Cortex of kidney (tissue), 1 donor: ENCODE measurements at places on chromosomes 12 and 14.

- no peak for DNase-seq
Observed at GRCh38 chr12:48131517-48131916, 12.4 kb downstream of the PFKM start.

- DNase-seq, result no peak
Observed at GRCh38 chr12:32897281-32897610, 669 bp upstream of the PKP2 start.

- no peak for DNase-seq
Observed at GRCh38 chr14:74647678-74648461, 35.8 kb upstream of the LTBP2 start.

GRCh38 chr12:104775731-104776231, 182.3 kb downstream of the SLC41A2 start:
- DNase-seq, result no peak

DNA sequence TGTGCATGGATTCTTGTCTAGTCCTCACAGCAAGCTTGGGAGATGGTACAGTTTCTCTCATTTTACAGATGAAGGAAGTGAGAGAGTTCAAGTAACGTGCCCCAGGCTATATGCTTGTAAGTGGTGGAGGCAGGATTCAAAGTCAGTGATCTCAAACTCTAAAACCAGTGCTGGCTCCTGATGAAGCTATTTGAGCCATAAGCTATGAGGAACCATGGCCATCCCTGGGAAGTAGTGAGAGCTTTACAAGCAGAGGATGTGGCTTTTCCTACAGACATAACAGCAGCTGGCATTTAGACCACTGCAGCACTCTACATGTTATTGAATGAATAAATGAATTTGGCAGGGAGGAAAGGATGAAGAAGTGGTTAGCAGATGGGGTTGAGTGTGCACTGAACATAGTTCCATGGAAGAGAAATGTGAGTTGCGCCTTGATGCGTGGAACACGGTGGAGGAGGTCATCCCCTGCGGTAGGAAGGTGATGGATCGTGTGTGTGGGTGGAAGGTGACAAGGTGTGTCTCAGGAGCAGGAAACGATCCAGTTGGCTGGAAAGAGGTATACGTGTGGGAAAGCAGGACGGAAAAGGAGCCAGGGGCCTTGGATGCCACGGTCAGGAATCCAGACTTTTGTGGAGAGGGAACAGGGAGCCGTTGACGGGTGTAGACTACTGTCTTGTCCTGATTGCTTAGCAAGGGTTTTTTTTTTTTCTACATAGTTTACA, 65.2 kb downstream of the RFX4 start:
- DNase-seq, result no peak

DNA sequence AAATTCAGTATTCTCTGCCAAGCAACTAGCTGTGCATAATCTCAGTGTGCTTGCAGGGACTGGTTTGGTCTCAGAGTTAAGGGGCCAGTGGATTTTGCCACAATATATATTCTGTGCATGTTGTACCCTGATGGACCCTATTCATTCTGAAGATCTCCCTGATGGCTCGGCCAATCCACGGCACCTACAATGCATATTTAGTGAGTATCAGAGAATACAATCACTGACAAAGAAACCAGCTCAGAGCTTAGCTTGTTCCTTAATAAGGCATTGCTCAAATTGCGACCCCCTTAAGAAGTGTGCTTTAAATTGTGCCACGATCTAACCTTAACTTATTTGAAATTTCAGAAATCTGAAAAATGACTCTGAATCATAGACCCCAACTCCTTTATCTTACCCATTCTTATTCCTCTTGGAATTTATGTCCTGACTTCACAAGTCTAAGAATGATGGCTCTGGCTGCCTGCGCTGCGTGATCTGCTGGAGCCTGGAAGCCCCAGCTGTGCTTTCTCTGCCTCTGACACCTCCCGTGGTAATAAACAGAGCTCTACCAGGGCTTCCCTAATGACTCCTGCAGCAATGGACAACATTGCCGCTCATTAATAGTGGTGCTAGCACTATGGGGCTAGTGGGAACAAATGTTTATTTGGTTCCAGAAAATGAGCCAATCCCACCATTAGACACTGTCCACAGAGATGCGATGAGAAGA, 9.0 kb upstream of the DCAF4 start:
- DNase-seq, result no peak

DNA sequence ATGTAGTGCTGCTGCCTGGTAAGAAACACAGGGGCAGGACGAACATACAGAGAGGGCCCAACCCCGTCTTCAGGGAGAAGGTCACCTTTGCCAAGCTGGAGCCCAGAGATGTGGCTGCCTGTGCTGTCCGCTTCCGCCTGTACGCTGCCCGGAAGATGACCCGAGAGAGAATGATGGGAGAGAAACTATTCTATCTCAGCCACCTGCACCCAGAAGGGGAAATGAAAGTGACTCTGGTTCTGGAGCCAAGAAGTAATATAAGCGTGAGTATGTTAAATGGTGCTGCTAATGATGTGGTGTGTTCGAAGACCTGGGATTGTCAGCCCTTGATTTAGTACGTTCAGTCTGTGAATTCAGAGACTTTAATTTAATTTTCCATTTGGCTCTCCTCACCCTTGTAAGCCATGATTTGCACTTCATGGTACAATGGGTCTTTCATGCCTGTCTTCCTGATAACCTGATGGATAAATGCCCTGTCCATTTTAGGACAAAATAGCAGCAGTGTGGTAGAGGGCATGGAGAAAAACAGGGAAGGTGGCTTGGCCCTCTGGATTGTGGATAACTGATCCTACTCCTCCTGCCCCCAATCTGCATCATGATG, 318.9 kb downstream of the SNAPC1 start:
- no peak for DNase-seq

GRCh38 chr14:70245026-70245425, 56.3 kb upstream of the SLC8A3 start:
- DNase-seq, result no peak

GRCh38 chr14:58066115-58066514, 85.9 kb downstream of the ARMH4 start:
- no peak for DNase-seq

DNA sequence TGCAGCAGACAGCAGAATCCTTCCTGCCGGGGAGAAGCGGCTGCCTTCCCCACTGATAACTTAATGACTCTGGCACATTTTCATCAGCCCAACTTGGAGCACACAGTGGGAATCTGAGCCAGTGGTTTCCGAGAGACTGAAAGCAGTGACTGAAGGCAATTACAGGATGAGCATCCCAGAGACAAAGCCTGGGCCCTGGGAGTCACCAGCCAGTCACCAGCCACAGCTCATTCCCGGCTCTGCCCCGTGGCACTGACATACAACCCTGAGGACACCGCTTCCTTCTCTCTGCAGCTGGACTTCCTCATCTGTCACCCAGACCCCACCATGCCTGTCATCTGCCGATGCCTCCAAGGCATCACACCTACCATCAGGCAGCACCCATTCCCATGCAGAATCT, 192.3 kb downstream of the DPF3 start:
- no peak for DNase-seq

GRCh38 chr14:101288436-101289229, 272.7 kb upstream of the DIO3 start:
- no peak for DNase-seq

- DNase-seq, result no peak
Observed at GRCh38 chr12:30707613-30708342, 12.1 kb upstream of the IPO8 start.

DNA sequence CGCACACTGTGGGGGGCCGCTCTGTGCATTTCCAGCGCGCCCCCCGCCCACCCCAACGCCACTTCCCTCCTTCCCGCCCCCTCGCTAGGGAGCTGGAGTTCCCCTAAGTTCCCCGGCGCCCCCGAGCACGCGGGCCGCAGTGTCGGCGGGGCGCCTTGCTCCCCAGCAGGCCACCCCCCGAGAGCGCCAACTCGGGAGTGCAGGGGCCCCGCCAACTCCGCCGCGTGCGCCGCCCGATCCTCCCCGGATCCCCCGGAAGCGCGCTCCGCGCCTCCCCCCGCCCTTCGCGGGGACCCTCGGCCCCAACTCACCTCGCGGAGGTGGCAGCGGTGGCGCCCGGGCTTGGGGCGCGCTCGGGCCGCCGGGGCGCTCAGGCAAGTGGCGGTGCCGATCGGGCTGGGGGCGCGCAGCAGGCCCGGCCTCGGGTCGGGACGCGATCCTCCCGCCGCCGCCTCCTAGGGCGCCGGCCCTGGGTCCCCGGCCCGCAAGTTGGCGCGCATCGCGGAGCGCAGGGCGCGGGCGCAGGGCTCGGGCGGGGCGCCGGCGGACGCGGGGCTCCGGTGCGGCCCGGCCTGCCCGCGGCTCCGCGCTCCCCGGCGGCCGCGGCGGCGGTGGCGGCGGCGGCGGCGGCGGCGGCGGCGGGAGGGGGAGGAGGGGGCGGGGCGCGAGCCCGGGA, at the start of gene NCOR2:
Gene NCOR2 (minus strand): TSS at position 616 of the 676 bp plus-strand sequence. CDS start 72,361 bp downstream, outside the sequence.
- no peak for DNase-seq

- DNase-seq, result no peak
Observed at GRCh38 chr14:32470161-32470715, 141.1 kb downstream of the AKAP6 start.

DNA sequence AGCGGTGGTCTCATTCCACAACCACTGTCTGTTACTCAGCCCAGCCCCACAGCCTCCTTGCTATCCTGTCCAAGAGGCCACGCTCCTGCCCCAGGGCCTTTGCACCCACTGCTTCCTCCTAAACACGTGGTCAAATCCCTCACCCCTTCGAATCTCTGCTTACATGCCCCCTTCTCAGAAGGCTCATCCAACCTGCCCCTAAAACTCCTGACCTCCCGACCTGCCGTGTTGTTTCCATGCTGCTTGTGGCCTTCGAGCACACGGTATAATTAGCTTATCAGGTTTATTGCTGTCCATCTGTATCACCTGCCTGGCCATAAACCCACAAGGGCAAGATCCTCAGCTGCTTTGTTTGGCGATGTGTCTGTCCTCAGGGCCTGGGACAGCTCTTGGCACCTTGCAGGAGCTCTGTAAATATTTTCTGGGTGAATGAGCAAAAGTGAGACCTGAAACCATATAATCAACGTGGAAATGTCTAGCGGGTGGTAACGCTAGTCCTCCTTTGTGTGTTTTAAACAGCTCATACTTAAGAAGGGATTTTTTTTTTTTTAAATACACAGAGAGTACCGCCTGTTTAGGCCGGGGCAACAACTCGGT, 36.0 kb downstream of the SCARB1 start:
- no peak for DNase-seq

- no peak for DNase-seq
Observed at GRCh38 chr12:39161465-39162085, 256.2 kb upstream of the CPNE8 start.

DNA sequence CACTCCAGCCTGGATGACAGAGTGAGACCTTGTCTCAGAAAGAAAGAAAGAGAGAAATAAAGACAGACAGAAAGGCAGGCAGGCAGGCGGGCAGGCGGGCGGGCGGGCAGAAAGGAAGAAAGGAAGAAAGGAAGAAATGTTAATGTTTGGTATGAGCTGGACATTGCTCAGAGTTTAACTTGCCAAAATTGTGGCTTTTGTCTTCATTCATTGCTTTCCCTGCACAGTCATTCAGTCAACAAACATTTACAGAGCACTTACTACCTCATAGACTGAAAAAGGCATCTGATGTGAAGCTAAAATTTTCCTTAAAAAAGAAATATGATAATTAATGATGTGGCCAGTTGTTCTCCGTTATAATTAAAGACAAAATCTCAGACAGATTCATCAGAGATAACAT, 247.1 kb downstream of the SPTSSA start:
- no peak for DNase-seq

DNA sequence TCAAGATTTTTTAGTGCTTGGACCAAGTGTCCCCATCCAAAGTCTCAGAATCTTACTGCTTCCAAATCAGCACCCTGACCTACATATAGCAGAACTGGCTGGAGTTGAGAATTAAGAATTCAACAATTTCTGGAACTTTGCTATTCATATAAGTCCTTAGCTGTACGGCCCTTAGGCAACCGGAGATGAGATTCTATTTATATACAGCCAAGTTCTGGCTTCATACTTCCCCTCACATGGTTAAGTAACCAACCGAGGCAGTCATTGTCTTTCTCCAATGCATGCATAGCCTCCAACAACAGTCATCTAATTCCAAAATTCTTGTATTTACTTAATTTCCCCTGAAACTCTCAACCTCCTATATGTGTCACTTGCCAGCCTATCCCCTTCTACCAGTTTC, 76.6 kb downstream of the SINHCAF start:
- DNase-seq, result no peak
